ENCODE measurements at places on chromosomes 5 and 9. TPM values are rescaled to one million over a fixed set of nuclear protein-coding genes. Genes with fewer than 3 reads are reported as not detected.

The ACSL6 gene
- total RNA-seq: 0.71 TPM

The CATSPER3 gene
- 0.44 TPM for total RNA-seq

The LTC4S gene
- 9.0 TPM for total RNA-seq

The SGCD gene
- 85.1 TPM for total RNA-seq

The MPDZ gene
- 61.5 TPM for total RNA-seq

The SPINK6 gene
- not detected for total RNA-seq

The BTNL3 gene
- not detected for total RNA-seq

The CHSY3 gene
- total RNA-seq: 2.5 TPM

The C9 gene
- not detected for total RNA-seq

The LYRM7 gene
- 30.7 TPM for total RNA-seq

The ADRA1B gene
- total RNA-seq: 3.4 TPM
